Activated CD8-positive, alpha-beta T cell treated with anti-CD3 and anti-CD28 coated beads for 36 hours (primary cell): ENCODE measurements at places on chromosomes 5 and 9. TPM values are rescaled to one million over a fixed set of nuclear protein-coding genes. Genes with fewer than 3 reads are reported as not detected.

FBXL7 gene
- total RNA-seq = not detected

PIP5K1B gene
- total RNA-seq = 0.43 TPM

CD274 gene
- 12.2 TPM for total RNA-seq

MYORG gene
- total RNA-seq = 4.1 TPM

ZFP37 gene
- 1.3 TPM for total RNA-seq

TSSK1B gene
- total RNA-seq = not detected

PDZD2 gene
- total RNA-seq = not detected

RPL37 gene
- total RNA-seq = 1,950 TPM

GCNT4 gene
- 2.4 TPM for total RNA-seq

CDH9 gene
- not detected for total RNA-seq

ENTREP1 gene
- not detected for total RNA-seq

FOXI1 gene
- total RNA-seq = not detected

C9orf57 gene
- total RNA-seq = not detected

PRR16 gene
- not detected for total RNA-seq

UQCRQ gene
- total RNA-seq = 558 TPM

ZSWIM6 gene
- total RNA-seq = 4.4 TPM

ORM2 gene
- total RNA-seq = not detected

EPB41L4B gene
- 0.34 TPM for total RNA-seq

SHISAL2B gene
- total RNA-seq = not detected

PAEP gene
- not detected for total RNA-seq

RETREG1 gene
- 31.9 TPM for total RNA-seq

CFAP157 gene
- total RNA-seq = not detected

HARS2 gene
- total RNA-seq = 26.1 TPM

HAVCR2 gene
- 28.7 TPM for total RNA-seq

LCN1 gene
- total RNA-seq = not detected

IQGAP2 gene
- 37.7 TPM for total RNA-seq

CDKN2A gene
- 2.5 TPM for total RNA-seq

TERT gene
- total RNA-seq = 12.5 TPM

PLPP7 gene
- total RNA-seq = not detected
